ENCODE measurements at places on chromosomes 4 and X. TPM values are rescaled to one million over a fixed set of nuclear protein-coding genes. Genes with fewer than 3 reads are reported as not detected.

Gene NDNF
- polyA plus RNA-seq: 89.5 TPM

Gene MBNL3
- polyA plus RNA-seq: 31.3 TPM

Gene ADAMTS3
- polyA plus RNA-seq: 9.7 TPM

Gene CLDN2
- polyA plus RNA-seq: 70.1 TPM

Gene PRAF2
- 38.6 TPM for polyA plus RNA-seq

GRCh38 chr4:109699553-109700225 lies 3.6 kb downstream of the CASP6 start:
- DNase-seq: no peak

- DNase-seq: no peak
Measured at GRCh38 chr4:174047363-174047762, 236.1 kb downstream of the FBXO8 start.

DNA sequence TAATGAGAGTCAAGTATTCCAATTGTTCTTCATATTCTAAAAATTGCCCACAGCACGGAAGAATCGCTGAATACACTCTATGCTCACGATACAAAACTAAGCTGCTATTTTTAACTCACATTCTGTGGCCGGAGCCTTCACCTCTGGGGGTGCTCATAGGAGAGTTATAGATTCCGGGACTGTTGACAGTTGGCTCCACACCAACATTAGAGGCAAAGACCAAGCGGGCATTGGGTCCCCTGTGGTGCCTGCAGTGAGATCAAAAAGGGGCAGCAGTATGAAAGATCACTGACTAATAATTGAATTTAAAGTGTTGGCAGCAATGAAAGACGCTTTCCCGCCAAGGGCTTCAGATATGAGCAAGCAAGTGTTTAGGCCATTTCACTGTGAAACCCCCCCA lies 146.0 kb downstream of the TMEM144 start:
- no peak for DNase-seq

- no peak for DNase-seq
Measured at GRCh38 chrX:85378461-85378860, 1.0 kb downstream of the POF1B start.

- peak; percentile 76 for DNase-seq
Measured at GRCh38 chr4:157220371-157220881, at the start of gene GRIA2. Gene GRIA2 (plus strand): TSS chr4:157220728. CDS start chr4:157221043, 315 bp downstream.

DNA sequence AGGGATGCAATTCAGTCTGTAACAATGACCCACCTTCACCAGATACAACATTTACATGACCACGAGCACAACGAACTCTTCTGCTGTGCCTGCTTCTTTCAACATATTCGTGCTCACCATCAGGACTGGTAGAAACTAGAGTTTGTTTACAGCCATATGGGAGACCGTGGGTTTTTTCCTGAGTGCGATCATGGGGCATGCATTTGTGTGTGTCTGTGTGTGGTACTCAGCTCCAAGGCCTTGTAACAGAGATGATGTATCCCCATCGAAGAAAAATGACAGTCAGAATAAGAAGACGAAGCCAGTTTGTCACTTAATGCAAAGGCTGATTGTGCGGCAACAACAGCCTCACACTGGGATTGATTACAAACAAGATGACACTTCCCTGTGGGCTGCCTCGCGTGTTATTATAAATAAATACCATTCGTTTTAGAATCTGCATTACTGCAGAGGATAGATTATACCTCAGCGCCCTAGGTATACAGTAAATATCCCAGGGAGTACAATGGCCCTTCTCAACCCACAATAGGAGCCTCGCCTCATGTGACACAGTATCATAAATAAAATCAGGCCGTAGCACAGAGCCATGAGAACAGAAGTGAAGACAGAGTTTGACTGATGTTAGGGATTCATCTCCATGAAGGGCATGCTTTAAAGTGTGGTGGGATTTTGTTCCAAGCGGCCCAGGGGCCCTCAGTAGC lies 97.3 kb upstream of the NOCT start:
- DNase-seq: no peak

DNA sequence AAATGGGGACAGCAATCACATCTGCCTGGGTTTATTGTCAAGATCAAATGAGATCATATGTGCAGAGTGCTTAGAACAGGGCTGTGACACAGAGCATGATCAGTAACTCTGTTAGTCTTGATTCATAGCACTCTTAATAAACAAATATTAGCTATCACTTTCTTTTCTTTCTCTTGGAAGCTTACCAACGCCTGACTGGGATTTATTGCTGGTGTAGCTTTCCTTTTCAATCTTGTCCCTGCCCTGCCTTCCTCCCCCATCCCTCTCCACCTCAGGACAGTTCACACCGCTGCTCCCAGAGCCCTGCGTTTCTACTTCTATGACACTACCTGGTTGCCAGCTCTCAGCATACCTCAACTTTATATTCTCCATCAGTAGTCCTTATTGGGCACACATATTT lies 120.7 kb downstream of the LDB2 start:
- no peak for DNase-seq

DNA sequence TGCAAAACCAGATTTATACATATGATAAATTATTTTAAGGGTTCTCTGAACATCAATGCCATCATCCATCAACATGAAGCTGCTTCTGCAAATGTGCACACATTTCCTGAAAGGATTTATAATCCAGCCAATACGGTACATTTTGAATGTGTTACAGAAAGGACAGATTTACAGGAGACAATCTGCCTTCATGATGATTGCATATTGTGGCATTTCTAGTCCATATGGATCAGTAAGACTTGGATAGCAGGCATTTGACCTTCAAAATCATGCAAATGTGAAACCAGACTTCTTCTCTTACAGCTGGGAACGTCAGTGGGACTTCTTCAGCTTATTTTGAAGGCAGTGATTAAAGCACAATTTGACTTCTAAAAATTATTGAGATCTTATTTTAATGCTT lies 217.3 kb upstream of the GK2 start:
- DNase-seq: no peak

DNA sequence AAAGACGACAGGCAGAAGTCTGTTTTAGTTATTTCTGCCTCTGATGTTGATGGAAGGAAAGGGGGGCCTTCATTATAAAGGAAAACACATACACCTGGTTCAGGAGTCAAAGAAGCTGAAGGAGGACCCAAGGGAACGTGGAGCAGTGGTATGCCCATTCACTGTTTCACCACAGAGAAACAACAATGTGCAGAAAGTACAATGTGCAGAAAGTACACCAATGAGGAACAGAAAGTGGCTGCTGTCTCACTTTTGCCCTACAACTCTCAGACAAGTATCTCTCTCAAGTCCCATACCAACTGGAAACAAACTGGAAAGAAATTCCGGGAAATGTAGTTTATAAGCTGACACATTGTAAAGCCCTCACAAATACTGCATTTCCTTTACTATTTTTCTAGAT lies 564.5 kb downstream of the TRAM1L1 start:
- no peak for DNase-seq

DNA sequence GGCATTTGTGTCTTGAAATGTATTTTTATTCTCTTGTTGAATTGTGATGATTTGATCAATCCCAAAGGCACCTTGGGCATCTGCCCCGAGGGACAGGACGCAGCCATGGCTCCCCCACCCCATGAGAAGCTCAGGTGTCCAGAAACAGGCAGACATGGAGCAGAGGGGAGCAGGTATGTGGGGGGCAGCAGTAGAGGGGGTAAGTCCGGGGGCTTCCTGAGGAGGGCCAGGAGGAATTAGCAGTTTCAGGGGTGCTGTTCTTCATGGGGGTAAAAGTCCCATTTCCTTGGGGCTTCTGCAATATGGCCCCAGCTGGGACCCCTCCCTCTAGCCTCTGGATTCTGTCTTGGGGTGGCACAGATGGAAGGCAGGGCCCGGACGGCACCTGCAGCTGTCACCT lies 67.0 kb upstream of the HMX1 start:
- DNase-seq: no peak

DNA sequence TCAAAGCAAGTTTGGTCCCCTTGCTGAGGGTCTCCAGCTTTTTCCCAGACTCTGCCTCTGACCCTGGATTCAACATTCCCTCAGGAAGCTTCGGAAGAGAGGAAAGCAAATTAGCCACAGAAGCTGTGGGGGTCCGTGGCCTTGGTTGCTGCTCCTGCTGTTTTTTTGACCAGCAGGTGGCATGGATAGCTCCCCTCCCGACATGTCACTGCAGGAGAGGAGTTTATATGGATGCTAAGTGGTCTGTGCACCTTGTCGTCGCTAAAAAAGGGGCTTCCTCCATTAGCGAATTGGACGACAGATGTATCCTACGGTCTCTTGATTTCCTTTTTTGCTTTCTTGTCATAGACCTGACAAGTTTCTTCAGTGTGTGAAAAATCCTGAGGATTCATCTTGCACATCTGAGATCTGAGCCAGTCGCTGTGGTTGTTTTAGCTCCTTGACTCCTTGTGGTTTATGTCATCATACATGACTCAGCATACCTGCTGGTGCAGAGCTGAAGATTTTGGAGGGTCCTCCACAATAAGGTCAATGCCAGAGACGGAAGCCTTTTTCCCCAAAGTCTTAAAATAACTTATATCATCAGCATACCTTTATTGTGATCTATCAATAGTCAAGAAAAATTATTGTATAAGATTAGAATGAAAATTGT lies 70.2 kb downstream of the CD38 start:
- DNase-seq: no peak

GRCh38 chrX:80223982-80224579 lies 196.2 kb upstream of the TENT5D start:
- no peak for DNase-seq

GRCh38 chrX:120401301-120401700 lies 39.4 kb downstream of the ATP1B4 start:
- DNase-seq: no peak

DNA sequence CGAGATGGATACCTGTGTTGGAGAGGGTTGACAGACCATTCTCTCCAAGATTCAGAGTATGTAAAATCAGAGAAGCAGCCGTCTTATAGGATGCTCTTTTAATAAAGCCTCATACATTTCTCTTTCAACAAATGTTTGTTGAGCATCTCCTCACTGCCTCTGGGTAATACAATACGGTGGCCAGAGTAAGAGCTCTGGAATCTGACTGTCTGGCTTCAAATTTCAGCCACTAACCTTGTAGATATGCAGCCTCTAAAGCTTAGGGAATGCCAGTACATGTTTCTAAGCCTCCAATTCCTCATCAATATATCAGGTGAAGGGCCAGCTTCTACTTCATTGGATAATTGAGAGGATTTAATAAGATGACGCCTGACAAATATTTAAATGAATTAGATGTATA lies 61.3 kb downstream of the CLNK start:
- DNase-seq: no peak

- DNase-seq: no peak
Measured at GRCh38 chrX:23935106-23935505, 27.3 kb downstream of the CXorf58 start.

- peak; percentile 42 for DNase-seq
Measured at GRCh38 chr4:146520896-146521540, 722 bp downstream of the SLC10A7 start.

GRCh38 chrX:153460826-153461225 lies 9.6 kb downstream of the HAUS7 start:
- no peak for DNase-seq

DNA sequence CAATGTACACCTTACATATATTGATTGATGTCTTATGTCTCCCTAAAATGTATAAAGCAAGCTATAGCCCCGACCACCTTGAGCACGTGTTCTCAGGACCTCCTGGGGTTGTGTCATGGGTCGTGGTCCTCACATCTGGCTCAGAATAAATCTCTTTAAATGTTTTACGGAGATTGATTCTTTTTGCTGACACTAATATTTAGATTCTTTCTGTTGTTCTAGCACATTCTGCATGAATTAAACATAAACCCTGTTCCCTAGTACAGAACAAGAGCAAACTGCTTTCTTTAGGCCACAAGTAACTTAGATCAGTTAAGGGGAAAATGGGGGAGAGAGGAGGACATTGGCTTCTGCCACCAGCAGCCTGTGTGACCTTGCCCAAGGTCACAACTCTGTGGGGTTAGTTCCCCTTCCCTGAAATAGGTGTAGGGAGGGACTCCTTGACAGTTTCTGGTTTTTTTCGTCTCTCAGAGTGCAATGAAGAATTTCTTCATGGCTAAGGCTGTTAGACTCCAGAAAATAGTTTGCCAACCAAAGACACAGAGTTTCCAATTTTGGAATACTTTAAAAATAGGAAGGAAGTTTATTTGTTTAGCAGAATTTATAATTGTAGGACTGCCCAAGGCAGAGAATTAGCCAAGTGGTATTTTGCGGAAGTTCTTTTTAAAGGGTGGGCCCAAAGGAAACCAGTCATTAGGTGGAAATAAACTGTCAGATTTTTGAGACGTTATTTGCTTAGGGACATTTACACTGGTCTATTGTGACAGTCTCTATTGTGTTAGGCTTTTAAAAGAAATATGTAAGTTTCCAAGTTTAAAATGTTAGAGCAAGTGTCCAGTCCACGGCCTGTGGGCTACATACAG lies 29.4 kb downstream of the PTTG2 start:
- DNase-seq: no peak

DNA sequence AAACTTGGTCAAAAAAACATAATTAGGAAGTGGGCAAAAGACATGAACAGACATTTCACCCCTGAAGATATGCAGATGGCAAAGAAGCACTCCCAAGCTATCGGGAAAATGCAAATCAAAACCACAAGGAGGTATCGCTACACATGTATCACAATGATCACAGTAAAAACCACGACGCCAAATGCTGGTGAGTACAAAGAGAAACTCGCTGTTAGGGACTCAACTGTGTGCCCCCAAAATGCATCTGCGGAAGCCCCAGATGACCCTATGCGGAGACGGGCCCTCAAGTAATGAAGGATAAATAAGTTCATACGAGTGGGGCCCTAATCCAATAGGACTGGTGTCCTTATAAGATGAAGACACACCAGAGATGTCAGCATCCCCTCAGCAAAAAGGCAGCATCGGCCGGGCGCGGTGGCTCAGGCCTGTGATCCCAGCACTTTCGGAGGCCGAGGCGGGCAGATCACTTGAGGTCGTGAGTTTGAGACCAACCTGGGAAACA lies 10.2 kb downstream of the GAK start:
- DNase-seq: no peak

GRCh38 chr4:3351997-3352396 lies 59.2 kb downstream of the RGS12 start:
- no peak for DNase-seq

- no peak for DNase-seq
Measured at GRCh38 chr4:148116969-148117368, 325.2 kb downstream of the NR3C2 start.

GRCh38 chrX:23773601-23774175 lies 9.3 kb upstream of the SAT1 start:
- no peak for DNase-seq

GRCh38 chr4:147513091-147513490 lies 32.2 kb downstream of the EDNRA start:
- DNase-seq: no peak

GRCh38 chr4:20512985-20513384 lies 187.3 kb upstream of the PACRGL start:
- no peak for DNase-seq

DNA sequence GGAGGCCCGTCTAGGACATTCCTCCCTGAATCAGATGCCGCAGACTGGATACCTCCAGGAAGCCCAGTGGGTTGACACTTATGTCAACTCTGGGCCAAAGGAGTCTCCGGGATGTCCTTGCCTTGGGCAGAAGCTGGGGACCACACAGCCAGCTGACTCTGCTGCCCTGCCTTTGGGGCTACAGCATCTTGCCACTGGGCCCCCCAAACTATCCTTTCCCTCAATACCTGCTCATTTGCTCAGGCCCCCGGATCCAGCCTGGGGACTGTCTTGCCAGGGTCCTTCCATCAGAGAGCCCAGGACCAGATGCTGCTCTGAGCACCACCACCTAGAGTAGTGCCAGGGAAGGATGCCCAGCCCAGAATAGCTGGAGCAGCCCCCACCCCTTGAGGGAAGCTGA lies 19.0 kb downstream of the RAB33A start:
- no peak for DNase-seq

Data from renal cortex interstitium (tissue), 15 donors.